Thymus (tissue), 14 donors: ENCODE measurements at places on chromosomes 7 and 10.

- DNase-seq = no peak
Measured at GRCh38 chr10:44352316-44353127, 32.4 kb downstream of the CXCL12 start.

GRCh38 chr10:96663797-96664196, 56.5 kb downstream of the PIK3AP1 start:
- no peak for DNase-seq

- DNase-seq = no peak
Measured at GRCh38 chr10:33094263-33095051, 136.4 kb upstream of the ITGB1 start.

DNA sequence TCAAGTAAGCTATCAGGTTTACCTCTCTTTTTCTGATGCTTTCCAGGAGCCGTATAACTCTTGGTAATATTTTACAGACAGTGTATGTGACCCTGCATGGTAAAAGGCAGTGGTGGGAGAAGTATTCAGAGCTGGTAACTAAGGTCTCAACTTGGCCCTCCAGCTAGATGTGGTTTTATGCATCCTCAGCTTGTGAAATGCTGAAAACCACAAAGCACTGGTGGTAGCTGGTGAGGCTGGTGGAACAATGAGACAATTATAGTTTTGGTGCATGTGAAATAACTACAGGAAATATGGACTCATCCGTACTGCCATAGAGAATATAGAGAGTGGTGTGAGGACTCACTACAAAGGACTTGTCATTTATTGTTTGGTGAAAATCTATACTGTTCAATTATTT, 383.0 kb upstream of the PCDH15 start:
- DNase-seq = no peak

DNA sequence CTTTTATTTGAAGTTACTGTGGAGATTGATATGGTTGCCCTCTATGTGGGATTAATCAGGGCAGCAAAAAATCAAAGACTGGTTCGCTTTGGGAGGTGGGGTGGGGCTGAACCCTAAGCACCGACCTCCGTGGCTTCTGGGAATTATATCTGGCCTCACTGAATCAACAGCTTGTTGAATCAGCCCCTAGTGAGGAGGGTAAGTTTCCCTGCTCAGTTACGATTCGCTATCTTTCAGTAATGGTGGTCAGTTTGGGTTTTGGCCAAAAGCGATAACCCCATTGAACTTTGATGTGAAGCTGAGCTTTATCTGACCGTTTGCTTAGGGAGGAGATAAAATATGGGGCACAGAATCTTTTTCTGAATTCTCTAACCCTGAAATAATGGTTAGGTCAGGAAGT, 16.6 kb upstream of the ARPC1A start:
- no peak for DNase-seq

GRCh38 chr10:120156614-120157274, 264.2 kb downstream of the SEC23IP start:
- no peak for DNase-seq

DNA sequence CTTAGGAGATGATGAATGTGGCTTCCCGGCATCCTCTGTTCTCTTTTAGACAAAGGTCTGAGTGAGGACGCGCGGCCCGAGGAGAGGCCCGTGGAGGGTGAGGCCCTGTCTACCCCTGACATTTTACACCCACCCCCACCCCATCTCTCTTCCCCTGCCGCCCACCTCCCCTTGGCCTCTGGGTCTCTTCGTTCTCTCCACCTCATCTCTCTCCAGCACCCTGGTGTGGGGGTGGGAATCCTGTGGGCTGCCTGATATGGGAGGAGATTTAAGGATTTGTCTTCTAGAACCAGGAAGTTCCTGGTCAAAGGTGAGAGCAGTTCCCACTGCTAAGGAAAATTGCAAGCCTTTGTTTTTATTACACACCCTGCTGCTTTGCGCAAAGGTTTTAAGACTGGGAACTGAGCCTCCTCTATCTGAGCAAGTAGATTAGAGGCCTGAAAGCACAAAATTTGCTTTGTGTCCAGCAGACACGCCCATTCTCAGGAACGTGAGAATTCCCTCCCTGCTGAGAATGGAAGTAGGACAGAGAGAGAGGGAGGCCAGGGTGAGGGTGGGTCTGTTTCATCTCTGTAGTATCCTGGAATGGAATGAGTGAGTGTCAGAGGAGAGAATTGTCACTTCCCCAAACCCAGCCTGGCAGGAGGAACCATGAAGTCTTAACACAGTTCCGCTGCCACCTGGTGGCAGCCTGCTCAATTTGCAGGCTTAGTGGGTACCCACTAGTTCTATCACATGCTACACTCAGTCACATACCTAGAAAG, 91.2 kb downstream of the GTF2IRD1 start:
- no peak for DNase-seq

GRCh38 chr7:130298544-130299326, 5.8 kb downstream of the CPA4 start:
- no peak for DNase-seq

DNA sequence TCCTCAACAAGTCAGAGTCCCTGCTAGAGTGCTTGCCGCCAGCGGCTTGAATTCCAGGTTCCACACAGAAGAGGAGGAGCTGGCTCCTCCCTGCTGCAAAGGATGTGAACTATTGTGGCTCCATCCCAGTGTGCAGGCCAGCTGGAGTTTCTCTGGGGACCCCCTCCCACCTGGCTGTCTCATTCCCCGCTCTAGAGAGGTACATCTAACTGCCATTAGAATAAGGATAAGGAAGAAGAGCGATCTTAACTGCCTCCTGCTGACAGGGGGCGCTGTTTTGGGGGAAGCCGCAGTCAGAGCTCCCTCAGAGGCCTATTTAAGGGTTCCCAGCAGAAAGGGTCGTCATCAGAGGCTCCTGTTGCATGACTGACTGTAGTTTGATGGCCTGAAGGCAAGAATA, 40.8 kb upstream of the HECW1 start:
- DNase-seq = no peak

DNA sequence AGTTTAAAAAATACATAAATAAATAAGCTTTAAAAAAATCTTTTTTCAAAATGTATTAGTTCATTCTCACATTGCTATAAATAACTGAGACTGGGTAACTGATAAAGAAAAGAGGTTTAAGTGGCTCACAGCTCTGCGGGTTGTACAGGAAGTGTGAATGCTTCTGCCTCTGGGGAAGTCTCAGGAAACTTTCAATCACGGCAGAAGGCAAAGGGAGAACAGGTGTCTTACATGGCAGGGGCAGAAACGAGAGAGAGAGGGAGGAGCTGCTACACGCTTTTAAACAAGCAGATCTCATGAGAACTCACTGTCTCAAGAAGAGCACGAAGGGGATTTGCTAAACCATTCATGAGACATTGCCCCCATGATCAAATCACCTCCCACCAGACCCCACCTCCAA, 114.6 kb downstream of the DNAJC1 start:
- DNase-seq = peak; percentile 67
